ENCODE measurements at places on chromosomes 13 and 19.

- DNase-seq: no peak
Observed at GRCh38 chr13:49046519-49046918, 70.8 kb downstream of the FNDC3A start.

DNA sequence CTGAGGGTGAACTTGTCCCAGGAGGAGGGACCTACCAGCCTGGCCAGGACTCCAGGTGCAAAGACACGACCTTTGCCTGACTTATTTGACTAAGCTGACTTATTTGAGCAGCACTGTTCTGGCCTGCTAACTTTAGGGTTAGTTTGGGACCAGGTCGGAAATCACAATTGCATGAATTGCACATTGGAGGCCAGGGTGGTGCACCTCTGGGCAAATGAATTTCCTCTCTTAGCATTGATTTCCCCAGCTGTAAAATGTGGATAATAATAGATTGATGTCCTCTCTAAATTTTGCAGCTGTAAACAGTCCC, 1.4 kb upstream of the BST2 start:
- no peak for DNase-seq

- no peak for DNase-seq
Observed at GRCh38 chr13:80036845-80037504, 304.0 kb downstream of the SPRY2 start.

GRCh38 chr19:18931316-18932162, 9.5 kb downstream of the HOMER3 start:
- DNase-seq: no peak

- no peak for DNase-seq
Observed at GRCh38 chr13:46296115-46296822, 84.5 kb downstream of the LRRC63 start.

- DNase-seq: no peak
Observed at GRCh38 chr19:46025835-46026234, 3.0 kb upstream of the PGLYRP1 start.

DNA sequence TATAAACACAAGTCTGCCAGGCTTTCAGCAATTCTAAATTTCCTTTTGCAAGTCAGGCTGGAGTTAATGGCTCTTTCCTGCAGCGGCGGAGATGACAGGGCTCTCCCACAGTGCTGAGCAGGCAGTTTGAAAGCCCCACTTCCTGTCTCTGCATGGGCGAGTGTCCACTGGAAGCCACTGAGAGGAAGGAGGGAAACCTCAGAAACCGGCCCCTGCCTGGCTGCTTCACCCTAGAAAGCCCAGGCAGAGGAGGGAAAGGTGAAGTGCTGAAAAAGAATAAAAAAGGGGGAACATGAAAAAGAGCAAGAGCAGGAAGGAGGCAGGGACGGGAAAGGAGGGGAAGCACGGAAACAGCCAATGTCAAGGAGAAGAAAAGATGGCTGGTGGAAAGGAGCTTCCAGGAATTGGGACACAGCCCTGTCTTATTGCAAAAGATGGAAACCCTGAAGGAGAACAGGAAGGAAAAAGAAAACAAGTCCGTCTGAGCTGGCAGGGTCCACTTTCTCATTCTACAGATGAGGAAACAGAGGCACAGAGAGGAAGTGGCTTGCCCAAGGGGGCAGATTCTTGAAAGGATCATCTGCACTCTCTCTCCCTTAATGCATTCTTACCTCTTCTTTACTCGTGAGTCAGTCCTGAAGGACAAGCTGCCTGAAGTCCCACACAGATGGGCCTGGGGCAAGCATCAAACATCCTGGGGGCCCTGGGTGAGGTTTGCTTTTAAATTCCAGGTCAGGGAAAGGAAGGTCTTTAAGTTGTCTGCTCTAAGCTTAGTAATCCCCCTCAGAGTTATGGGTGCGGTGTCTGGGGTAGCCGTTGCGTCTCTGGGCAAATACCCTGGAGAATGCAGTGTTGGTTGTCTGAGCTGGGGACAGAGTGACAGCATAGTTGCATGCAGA, 38.8 kb upstream of the ALOX5AP start:
- DNase-seq: no peak

GRCh38 chr13:49053215-49053614, 77.5 kb downstream of the FNDC3A start:
- no peak for DNase-seq

DNA sequence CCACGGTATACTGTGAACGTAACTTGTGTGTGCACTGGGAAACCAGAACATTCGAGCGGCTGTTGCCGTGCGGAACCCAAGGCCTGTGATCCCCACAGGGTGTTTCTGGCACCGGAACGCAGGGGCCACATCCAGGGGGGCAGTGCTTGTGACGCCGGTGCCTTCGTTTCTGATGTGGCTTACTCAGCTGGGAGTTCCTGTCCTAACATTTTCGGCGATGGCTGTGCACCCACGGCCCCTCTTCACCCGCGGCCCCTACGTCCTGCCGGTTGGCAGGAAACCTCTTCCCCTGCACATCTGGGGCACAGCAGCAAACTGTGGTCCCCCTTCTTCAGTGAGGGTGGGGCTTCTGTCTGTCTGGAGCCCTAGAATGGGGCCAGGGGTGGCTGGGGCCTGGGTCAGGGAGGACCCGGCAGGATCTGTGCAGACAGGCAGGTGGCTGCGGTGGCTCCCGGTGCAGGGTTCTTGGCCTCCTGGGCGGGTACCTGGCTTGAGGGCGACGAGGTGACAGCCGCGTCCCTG, 26.2 kb downstream of the CSNK1G2 start:
- DNase-seq: no peak

DNA sequence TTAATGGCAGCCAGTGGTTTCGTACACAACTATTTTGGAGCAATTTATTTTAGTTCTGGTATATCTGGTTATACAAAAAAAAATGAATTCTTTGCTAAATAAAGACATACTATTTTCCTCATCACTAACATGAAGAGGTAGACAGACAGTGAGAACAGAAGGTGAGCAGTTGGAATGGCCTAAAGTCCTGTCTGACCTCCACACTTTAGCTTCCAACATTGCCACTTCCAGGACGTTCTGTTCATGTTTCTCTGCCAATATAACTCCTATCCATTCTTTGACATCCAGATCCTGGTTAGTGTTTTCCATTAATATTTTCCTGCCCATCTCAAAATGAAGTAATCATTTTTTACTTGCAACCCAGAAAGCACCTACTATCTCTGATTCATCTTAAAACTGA, 112.9 kb upstream of the FRY start:
- DNase-seq: no peak

DNA sequence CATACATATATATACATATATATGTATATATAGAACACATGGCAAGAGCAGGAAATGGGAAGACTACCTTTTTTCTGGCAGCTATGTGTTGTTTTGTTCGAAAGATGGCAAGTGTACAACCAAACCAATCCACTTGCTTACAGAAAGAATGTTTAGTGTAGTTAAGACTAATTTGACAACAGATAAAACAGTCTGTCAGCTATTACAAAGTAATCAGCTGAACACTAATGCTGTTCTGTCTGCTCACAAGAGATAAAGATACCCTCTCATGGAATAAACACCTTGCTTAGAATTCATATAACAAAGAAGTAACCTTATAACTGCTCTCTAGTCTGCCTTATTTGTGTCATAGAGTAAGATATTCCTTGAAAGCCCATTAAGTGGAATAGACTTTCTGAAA, 858 bp upstream of the KCNRG start:
- no peak for DNase-seq

- no peak for DNase-seq
Observed at GRCh38 chr19:485583-486236, 10.6 kb upstream of the MADCAM1 start.

DNA sequence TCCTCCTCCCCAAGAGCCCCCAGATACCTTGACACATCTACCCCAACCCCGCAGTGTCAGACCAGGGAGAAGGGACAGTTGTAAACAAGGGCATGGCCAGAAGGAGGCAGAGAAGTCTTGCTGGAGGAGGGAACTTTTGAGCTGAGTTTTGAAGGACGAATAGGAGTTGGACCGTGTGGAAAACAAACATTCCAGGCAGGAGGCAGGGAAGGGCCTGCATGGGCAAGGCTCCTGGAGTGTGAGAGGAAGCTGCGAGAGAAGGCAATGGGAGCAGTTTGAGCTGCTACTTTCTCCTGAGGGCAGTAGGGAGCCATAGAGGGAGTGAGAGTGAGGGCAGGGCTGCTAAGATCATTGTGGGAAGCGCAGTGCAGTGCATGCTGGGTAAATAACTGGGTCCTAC, 23.3 kb downstream of the IL12RB1 start:
- no peak for DNase-seq

- DNase-seq: no peak
Observed at GRCh38 chr19:11657307-11657706, 60.0 kb downstream of the ZNF627 start.

DNA sequence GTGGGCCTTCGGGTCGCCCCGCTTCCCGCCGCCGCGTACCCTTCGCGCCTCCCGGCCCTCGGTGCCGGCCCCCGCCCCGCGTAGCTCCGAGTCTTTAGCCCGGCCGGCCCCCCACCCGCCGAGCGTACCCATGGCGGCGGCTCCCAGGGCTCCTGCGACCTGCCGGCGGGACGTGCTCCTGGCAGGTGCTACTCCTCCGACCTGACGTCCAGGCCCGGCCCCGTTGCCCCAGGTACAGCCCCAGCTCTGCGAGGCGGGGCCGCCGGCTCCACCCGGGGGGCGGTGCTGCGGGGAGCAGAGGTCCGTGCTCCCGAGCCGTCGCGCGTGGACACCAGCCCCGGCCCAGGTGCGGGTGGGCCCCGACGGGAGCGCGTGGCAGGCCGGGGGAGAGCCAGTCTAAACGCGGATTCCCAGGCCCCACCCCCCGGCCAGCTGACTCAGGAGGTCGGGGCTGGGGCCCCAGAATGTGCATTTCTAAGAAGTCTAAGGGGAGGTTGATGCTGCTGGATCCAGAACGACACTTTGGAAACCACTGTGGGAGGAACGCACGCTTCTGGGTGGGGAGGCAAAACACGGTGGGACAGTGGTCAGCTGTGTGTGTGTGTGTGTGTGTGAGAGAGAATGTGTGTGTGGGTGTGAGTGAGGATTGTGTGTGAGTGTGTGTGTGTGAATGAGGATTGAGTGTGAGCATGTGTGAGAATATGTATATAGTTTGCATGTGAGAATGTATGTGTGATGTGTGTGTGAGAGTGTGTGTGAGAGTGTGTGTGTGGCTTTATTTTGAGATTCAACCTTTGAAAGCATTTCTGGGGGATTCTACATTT, at the start of gene SLC15A1:
SLC15A1 (minus strand) TSS at position 206 of the 824 bp plus-strand sequence; CDS start at position 132, 74 bp downstream.
- no peak for DNase-seq

- DNase-seq: no peak
Observed at GRCh38 chr19:57241176-57241575, 744 bp downstream of the ZNF805 start.

DNA sequence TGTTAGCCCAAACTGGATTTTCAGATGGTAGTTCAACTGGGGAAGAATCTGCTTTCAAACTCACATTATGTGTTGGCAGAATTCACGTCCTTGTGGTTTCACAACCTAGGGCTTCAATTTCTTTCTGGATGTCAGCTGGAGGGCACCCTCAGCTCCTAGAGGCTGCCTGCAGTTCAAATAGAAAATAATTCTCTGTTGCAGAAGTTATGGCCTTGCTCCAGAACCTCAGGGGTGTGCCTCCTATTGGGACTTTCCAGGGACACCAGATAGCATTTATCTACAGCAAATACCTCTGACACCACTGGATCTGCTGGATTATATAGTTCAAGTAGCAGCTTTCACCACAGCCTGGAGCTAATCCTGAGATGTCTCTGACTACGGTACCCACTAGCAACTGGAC, 11.8 kb upstream of the RB1 start:
- no peak for DNase-seq

- no peak for DNase-seq
Observed at GRCh38 chr19:11284515-11284914, 11.4 kb upstream of the TSPAN16 start.

DNA sequence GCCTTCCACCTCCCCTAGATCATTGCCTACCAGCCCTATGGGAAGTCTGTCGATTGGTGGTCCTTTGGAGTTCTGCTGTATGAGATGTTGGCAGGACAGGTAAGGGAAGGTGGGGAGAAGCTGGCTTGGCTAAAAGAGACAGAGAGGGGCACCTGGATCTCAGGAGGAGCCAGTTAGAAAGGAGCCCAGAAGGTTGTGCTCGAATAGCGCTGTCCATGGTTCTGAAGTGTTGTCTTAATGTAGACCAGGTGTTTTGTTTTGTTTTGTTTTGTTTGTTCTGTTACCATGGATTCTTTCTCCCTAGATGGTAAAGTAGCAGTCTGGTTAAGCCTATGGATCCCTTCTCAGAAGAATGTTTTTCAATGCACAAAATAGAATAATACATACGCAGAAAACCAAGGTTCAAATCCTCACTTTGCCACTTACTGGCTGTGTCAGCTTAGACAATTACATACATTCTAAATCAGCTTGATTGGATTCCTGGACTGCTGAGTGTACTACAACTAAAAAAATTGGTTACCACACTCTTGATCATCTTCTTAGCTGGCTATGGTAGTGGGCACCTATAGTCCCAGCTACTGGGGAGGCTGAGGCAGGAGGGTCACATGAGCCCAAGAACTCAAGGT, 5.9 kb upstream of the CACNG7 start:
- DNase-seq: no peak

- DNase-seq: no peak
Observed at GRCh38 chr13:56886398-56886797, 254.3 kb upstream of the PRR20A start.

GRCh38 chr19:17114414-17114831, 38.8 kb downstream of the MYO9B start:
- DNase-seq: no peak

- DNase-seq: no peak
Observed at GRCh38 chr19:9507285-9507684, 8.9 kb upstream of the ZNF560 start.

- DNase-seq: no peak
Observed at GRCh38 chr19:7815325-7815724, 14.7 kb upstream of the EVI5L start.

DNA sequence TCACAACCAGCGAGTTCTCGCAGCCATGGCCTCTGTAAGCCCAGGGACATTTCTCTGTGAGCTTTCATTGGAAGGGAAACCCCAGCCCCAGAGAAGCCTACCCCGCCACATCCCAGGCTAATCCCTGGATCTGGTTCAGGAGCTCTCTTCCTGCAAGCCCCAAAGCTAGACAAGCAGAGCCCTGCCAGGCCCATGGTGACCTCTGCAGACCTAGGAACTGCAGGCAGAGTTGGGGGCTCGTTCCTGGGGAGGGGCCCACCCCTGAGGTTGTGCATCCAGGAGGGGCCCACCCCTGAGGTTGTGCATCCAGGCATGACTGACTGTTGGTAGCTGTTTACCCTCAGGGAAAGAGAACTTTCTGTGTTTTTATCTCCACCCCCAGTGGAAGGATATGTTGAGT, 21.7 kb downstream of the KCTD15 start:
- no peak for DNase-seq

- no peak for DNase-seq
Observed at GRCh38 chr19:50784710-50785109, 5.5 kb upstream of the ACP4 start.
